Renal cortical epithelial cell (primary cell): ENCODE measurements at places on chromosomes 11 and 22. TPM values are rescaled to one million over a fixed set of nuclear protein-coding genes. Genes with fewer than 3 reads are reported as not detected.

DNA sequence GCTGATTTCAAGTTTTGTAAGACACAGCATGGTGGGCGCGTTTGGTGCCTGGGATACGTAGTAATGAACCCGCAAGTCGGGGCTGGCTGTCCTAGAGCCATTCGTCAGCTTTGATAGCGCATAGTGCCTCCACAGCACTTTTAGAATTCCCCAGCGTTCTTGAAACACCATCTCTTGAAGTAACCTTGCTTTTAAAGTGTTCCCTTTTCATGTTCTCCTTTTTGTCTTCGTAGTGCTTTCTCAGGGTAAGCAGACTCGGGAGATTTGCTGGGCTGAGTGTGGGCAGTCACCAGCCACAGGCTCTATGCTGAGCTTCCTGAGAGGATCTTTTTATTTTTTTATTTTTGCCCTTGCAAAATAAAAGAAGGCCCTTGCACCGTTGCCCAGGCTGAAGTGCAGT lies 39.6 kb upstream of the CTTN start:
- DNase-seq: no peak

The GAB4 gene
- not detected in 2 replicates for total RNA-seq

- no peak for DNase-seq
Observed at GRCh38 chr11:93623920-93624319, 37.6 kb upstream of the CEP295 start.

The CBY1 gene
- 20.0 and 25.0 TPM in 2 replicates for total RNA-seq

The FGF19 gene
- not detected in 2 replicates for total RNA-seq

The EHF gene
- 43.7 and 158 TPM in 2 replicates for total RNA-seq

DNA sequence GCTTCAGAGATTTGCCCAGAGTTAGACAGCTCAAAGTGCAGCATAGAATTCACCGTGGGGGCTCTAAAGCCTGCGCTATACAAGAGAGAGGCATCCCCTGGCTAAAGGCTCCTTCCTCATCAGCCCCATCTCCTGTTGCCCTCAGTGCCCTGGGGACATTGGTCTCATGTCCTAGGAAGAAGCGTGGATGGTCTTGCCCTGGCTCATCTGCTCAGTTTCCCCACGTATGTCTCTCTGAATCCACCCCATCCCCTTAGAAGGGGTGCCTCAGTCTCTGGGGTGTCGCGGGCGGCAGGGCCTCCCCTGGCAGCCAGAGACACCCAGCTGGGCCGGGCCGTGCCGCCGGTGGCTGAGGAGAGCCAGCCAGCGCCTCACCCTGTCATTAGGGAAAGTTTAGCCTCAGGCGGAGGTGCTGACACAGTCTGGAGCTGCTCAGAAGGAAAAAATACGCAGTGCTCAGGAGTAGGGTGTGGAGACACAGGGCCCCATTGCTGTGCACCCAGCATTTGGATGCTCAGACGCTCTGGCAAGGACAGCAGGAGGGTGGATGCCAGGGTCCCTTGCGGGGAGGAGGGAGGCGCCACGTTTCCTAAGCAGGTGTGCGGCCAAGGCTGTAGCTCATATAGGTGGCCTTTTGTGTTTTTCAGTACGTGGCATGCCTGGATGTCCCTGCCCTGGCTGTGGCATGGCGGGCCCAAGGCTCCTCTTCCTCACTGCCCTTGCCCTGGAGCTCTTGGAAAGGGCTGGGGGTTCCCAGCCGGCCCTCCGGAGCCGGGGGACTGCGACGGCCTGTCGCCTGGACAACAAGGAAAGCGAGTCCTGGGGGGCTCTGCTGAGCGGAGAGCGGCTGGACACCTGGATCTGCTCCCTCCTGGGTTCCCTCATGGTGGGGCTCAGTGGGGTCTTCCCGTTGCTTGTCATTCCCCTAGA lies 1.3 kb downstream of the SLC39A13 start:
- DNase-seq: peak; percentile 36

DNA sequence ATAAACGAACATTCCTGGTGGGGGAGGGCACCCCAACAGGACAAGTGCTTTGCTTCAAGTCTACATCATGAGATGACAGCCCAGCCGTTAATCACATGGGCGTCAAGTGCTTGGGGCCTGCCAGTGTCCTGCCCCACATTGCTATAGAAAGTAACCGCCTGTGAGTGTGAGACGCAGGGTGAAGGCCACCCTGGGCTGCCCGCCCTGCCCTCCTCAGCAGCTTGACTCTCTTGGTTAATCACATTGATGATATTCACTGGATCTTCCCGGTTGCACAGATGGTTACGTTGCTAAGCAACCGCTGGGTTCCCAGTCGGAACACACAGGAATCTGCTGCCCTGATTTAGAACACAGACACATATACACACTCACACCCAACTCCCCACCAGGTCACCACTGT lies 79.3 kb downstream of the CTTN start:
- no peak for DNase-seq

- DNase-seq: no peak
Observed at GRCh38 chr11:9639099-9639498, 24.8 kb upstream of the SWAP70 start.

DNA sequence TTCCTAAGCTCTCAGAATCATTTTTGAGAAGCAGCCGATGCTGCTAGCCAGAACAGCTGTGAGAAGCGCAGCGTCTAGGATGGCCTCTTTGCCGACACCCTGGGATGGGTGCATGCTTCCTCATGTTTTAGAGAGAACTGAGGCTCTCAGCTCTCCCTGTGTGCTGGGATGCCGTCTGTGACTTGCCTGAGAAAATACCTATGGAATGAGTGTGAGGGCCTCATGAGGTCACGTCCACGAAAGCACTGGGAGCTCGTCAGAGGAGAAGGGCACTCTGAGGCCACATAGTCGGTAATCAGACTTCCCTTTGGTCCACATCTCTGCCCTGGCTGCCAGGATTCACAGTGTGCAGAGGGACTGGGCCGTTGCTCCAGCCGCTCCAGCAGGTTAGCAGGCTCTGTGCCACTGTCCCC lies 54.7 kb downstream of the MICAL3 start:
- DNase-seq: peak; percentile 81

DNA sequence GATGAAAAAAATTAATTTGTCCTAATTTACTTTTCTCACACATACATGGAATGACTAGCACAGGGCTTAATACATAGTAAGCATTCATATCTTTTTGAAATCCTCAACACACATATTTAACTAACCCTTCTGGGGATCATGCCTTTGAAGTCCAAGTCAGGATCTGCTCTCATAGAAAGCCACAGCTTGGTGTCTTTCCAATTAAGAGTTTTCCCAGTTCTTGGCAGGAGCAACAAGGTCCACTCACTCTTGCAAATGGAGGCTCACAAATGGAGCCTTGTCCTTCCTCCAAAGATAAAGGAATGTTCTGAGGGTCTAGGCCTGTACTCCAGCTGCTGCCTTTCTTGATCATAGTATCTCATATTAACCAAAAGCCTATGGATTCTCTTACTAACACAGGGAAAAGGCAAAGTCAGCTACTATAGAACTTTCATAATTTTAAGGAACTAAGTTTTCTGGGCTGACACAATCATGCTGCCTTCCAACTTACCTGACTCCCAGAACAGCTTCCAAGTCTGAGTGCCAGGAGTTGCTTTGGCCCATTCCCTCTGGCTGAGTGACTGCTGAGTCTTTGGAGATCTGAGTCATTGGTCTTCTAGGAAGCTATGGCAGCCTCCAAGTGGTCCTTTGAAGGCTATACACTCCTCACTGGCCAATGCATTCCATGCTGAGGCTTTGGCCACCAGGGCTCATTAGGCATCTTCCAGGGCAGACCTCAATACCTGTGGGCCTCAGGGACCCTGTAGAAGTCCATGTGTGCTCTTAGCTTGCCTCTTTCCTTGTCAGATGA lies 25.8 kb upstream of the NUCB2 start:
- no peak for DNase-seq

DNA sequence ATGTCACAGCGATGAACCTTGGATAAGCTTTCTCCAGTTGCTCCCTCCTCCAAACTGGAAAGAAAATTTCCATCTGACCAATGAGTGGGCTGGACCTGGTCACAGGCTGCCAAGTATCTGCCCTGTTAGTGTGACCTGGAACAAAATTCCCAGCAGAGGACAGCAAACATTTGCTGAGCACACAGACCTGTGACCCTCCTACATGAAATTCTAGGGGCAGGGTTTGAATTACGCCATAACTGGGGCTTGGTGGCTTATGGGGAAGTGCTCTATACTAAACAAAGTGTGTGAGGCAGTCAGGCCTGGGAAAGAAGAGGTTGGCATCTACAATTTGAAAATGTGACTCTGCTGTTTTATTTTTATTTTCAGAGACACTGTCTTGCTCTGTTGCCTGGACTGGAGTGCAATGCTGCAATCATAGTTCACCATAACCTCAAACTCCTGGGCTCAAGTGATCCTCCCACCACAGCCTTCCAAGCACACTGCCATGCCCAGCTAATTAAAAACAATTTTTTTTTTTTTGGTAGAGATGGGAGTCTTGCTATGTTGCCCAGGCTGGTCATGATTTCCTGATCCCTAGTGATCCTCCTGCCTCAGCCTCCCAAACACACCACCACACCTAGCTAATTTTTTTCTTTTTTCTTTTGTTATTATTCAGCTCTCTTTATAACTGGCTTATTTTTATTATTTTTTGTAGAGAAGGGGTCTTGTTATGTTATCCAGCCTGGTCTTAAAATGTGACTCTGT lies 13.6 kb upstream of the XBP1 start:
- peak; percentile 86 for DNase-seq

The SHISA8 gene
- not detected in 2 replicates for total RNA-seq

DNA sequence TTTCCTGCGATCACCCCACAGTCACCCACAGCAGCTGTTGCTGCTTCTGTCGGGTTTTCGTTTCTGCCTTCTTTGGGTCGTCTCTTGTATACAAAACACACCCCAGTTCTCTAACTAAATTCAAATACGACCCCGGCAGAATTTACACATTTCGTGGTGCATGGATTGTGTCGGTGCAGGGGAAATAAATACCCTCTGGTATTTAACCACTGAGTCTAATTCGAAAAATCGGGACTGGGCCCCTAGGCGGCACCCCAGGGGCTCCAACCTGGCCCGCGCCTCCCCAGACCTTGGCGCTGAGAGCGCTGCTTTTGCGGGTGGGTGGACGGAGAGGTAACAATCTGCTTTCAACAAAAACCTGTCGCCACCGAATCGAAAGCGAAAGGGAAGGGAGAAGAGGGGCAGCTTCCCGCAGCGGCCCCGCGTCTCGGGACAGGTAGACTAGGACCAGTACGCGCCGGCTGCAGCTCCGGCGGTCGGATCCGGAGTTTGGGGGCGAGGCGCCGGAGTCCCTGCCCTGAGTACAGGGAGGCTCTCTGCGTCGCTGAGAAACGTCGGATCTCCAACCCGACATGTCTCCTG lies 4.4 kb downstream of the ALX4 start:
- DNase-seq: no peak

- DNase-seq: no peak
Observed at GRCh38 chr11:60469723-60470122, 14.1 kb downstream of the MS4A1 start.

The TMEM191C gene
- 0.17 and 0.35 TPM in 2 replicates for total RNA-seq

The PTGDR2 gene
- total RNA-seq: not detected in 2 replicates

DNA sequence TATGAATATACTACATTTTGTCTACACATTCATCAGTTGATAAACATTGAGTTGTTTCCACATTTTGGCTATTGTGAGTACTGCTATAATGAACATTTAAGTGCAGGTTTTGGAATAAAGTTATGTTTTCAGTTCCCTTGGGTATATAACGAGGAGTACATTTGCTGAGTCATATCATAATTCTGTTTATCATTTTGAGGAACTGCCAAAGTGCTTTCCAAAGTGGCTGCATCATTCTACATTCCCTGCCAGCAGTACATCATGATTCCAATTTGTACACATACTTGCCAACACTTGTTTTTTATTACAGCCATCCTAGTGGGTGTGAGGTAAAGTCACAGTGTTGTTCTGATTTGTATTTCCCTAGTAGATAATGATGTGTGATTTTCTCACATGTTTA lies 1458.6 kb upstream of the TENM4 start:
- no peak for DNase-seq

GRCh38 chr11:10934293-10934860 lies 76.5 kb upstream of the ZBED5 start:
- no peak for DNase-seq

The INS gene
- not detected in 2 replicates for total RNA-seq
